ENCODE measurements at places on chromosomes 4 and X.

DNA sequence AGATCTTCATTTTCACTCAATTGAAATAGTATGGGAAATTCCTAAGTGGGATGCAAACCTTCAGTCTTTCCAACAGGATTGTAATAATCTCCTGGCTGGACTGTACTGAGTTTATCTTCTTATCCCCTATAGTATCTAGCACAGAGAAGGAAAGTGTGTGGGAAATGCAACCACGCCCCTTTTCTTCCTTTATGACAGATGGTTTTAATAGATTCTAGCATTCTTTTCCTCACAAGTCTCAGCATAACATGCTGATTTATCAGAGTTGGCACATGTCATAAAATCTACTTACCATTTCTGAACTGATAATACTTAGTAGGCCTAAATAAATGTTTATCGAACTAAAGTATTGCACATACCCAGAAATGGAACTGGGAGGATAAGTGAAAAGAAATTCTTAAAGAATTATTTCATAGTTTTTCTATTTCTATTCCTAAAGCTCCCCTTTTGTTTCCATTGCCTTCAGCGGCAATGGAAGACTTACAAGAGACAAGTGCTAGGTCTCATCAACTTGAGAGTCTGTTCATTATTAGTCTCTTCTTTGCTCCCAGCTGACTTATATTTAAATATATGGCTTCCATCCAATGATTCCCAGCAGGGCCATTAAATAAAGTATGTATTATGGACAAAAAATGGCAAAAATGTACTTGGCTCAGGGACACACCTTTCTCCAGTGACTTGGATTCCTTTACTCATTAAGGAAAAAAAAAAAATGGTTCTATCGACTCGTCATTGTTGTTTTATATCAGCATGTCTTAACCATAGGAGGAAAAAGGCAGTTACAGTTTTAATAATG, 484.5 kb downstream of the IL1RAPL1 start:
- DNase-seq = no peak

DNA sequence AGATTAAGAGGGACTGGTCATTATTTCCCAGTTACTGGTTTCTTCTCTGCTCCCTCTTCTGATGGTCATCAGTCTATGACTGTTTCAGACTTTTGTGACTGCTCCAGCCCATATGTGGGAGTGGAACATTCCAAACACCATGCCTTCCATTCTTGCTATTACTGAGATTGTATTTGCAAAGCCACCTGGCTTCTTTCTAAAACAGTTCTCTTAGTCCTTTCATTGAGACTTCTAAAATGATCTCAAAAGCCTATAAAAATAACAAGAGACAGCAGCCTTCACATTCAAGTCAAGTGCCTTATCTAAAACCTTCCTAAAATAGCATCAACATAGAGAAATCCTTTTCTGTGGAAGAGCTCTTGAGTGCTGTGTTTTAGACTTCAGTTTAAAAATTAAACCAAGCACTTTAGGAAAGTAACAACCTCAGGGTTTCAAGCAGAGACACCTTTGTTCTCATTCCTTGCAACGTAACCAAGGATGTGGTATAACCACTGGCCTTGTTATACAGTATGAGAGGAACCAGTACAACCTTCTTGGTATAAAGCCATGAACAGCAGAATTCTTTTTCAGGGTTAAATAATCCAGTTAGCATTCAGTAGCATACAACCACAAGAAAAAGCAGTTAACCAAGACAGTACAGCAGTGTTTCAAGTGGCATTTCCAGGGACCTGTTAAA, 97.1 kb downstream of the NFKB1 start:
- no peak for DNase-seq

DNA sequence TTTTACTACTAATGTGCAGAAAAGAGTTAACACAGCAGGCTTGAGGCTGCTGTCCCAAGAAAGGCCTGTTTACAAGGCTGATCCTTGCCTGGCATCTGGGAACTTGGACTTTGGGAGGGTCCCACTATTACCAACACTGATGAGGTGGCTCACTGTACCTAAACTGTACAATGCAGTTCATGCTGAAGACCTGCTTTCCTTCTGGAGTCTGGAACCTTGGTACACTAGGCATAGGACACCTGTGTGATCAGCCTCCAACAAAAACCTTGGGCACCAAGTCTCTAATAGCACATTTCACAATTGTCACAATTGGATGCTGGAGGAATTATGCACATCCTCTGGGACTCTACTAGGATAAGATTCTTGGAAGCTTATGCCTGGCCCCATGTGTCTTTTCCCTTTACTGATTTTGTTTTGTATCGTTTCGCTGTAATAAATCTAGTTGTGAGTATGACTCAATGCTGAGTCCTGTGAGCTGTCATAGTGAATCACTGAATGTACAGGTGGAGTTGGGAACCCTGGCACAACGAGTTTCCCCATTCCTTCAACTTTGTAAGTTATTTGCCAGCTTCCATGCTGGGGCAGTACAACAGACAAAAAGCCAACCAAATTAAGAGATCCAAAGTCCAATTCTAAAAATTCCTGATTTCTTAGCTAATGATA, 45.9 kb downstream of the TEC start:
- no peak for DNase-seq

DNA sequence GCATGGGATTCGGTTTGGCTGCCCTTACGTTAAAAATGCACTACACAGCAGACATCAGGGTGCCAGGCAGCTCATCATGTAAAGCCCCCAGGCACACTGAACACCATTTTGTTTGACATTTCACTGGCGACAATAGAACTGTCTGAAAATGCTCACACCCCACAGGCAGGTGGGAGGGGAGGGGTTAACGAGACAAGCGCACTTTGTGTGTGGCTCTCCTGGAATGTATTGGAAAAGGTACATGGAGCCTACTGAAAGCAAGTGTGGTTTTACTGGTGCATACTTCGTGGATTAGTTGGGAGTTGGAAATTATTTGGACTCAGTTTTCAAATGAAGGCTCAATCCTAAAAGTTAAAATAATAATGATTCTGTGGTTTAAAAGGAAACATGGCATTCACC, 31.6 kb upstream of the PPARGC1A start:
- DNase-seq = no peak

DNA sequence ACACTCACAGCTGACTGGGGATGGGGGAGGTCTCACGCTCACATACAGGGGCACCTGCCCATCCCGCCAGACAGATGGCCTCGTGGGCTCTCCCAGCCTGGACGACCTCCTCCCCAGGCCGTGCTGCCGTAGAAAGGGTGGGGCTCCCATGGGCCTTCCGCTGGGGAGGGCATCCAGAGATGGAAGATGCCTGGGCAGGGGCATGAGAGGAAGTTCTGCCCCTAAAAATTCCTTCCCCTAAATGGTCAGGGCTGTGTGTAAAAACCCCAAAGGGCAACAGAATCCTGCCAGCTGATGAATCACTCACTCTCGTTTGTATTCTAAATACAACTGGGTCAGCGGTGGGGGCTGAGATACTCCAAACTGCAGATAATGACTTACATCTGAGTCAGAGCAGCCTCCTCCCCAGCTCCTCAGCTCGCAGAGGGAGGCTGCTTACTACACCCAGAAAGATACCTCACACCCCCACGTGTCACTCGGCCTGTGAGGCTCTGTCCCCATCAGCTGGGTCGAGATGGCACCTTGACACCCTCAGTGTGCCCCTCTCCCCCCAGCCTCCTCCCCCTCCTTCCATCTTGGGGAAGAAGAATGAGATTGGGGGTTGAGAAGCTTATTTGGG, 10.1 kb downstream of the WDR1 start:
- peak; percentile 86 for DNase-seq

DNA sequence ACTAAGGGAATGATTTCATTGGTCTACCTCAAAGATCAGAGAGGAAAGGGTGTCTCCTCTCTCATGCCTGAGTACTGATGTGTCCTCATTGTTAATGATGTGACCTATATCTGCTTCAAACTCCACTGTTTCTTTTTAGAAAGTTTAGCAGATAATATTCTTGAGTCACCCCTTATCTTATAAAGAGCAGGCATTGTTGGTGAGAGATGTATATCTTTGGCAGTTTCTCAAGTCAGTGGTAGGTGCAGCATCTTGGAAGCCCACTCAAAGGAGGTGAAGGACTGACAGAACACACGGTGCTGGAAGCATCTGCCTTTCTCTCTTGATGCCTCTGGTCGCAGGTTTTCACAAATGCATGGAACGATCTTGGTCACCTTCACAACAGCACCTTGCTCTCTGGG, 71.2 kb downstream of the ZNF518B start:
- DNase-seq = no peak

GRCh38 chr4:31620476-31620875, 900.3 kb downstream of the PCDH7 start:
- DNase-seq = peak; percentile 18

GRCh38 chrX:38109042-38109898, 102.9 kb downstream of the SYTL5 start:
- no peak for DNase-seq

DNA sequence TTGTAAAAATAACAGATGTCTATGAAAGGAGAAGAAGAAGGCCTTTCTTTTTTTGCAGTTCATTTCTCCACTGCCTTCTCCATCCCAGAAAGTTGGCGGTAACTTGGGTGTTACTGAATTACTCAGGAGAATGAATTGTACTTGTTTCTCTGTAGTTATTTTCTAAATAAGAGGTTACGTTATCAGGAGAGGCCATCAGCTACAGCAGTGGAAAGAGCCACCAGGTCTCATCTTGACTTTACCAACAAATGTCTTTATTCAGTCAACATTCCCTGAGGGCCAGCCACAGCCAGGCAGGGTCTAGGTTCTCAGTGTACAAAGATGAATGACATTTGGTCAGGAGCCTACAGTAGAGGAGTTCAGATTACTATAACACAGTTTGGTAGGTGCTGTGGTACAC, 8.1 kb downstream of the HADH start:
- no peak for DNase-seq

DNA sequence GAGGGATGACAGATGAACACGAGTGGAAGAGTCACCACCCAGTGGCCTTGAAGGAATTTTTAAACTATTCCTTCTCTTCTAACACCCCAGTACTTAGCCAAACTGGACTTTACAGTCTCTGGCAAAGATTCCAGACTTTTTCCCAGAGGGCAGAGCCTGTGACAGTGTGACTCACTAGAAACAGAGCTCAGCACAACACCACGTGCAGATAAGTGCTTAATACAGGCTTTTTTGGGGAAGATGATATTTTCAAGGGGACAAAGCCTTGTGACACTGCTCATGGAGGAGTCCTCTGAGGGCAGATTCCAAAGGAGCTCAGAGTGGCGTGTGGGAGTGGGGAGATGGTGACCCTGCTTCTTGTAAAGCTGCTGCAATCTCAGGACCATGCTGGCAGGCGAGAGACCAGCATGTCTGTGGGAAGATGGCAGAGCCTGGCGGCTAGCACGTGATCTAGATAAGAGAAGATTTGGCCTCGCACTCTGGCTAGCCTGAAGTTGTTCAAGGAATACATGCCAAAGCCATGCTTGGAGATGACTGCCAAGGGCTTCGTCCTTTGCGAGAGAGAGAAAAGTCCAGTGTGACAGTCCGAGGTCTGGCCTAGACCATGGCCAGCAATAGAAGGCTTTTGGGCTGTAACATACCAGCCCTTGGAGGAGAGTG, 2.4 kb downstream of the RAB33A start:
- peak; percentile 56 for DNase-seq

GRCh38 chr4:69546134-69546765, 50.5 kb upstream of the UGT2B4 start:
- DNase-seq = no peak

DNA sequence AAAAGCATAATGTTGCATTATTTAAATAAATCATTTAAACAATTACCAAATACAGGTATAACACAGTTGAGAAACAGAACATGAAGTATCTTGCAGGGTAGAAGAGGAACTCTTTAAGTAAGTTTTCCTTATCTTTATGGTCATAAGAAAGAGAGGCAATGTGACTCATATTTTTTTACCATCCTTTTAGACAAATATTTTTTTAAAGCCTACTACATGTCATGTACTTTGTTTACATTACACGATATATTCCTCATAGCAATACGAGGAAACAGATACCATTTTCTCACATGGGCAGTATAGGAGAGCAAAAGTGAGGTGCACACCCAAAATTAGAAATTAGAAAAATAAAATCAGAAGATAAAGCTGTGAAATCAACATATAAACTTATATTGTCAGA, 49.3 kb upstream of the EPHA5 start:
- DNase-seq = no peak

DNA sequence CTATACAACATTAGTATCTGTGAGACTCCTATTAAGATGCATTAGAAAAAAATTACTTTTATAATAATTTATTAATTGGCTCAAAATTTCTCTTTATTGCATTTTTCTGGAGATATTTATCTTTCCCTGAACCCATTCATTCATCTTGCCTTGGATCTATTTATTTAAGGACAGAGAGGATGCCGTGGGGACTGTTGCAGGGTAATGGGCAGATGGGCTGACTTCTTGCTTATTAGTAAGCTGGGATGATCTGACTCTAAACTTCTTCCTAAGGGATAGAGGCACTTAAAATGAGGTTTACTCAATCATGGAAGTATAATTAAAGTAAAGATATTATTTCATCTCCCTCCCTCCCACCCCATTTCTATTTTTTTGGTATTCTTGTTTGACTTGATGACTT, 18.2 kb upstream of the ANK2 start:
- no peak for DNase-seq

- DNase-seq = no peak
These were observed 16.1 kb downstream of the MSMO1 start for GRCh38 chr4:165343353-165344191.

- DNase-seq = no peak
These were observed 103.6 kb downstream of the HPGD start for GRCh38 chr4:174418640-174419212.

DNA sequence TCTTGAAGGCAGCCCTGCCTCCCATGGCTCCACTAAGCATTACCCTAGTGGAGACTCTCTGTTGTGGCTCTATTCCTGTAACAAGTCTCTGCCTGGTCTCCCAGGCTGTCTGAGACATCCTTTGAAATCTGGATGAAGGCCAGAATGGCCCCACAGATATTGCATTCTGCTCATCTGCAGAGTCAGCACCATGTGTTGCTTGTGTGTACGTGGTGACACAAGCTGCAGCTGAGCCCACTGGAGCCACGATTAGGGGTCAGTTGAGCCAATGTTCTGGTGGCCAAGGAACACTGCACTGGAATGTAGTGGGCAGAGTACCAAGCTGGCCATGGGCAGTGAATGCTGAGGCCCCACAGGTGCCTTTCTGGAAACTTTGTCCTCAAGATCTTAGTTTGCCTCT, 29.2 kb downstream of the GRID2 start:
- no peak for DNase-seq

- DNase-seq = peak; percentile 47
These were observed 119.1 kb upstream of the PRDX4 start for GRCh38 chrX:23548164-23548563.

GRCh38 chr4:78166622-78167021, 109.5 kb downstream of the FRAS1 start:
- DNase-seq = no peak

DNA sequence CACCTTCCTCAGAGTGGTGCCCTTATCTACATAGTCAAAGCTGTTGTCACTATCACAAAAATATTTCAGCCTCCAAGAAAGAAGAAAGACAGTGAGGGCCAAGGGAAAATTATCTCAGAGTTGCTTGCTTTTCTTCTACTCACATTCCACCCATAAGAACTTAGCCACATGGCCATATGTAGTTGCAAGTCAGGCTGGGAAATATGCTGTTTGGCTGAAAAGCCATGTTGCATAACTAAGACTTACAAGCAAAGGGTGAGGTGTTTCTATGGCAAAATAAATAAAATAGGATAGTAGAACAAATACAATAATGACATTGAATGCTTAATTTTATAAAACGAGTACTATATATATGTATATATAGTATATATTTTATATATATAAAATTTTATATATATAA, 365.9 kb upstream of the PABPC4L start:
- DNase-seq = no peak

- no peak for DNase-seq
These were observed 252.3 kb downstream of the ARHGAP10 start for GRCh38 chr4:147984065-147984777.

All from AG09309 (cell line).